ENCODE measurements at places on chromosomes 5 and 9.

- no peak for DNase-seq
These were observed 440.5 kb upstream of the ADAMTS16 start for GRCh38 chr5:4699592-4699991.

DNA sequence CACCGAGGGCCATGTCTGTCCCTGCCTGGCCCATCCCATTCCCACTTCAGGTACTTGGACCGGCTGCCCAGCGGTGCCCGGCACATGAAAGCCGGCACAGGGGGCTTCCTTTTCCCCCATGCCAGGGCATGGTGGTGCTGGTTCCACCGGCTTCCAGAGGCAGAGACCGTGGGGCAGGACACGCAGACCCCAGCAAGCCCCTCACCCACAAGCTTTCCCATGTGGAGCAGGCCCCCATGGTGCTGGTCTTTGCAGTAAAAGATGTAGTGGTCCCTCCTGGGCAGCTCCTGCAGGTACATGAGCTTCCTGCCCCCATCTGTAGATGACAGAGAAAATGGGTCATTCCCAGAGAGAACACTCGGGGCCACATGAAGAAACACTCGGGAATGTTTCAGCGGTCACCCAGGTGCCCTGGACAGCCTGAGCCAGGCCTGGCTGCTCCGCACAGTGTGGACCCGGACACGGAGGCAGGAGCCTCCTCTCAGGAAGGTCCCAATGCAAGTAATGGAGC lies 2.0 kb downstream of the OBP2B start:
- no peak for DNase-seq

DNA sequence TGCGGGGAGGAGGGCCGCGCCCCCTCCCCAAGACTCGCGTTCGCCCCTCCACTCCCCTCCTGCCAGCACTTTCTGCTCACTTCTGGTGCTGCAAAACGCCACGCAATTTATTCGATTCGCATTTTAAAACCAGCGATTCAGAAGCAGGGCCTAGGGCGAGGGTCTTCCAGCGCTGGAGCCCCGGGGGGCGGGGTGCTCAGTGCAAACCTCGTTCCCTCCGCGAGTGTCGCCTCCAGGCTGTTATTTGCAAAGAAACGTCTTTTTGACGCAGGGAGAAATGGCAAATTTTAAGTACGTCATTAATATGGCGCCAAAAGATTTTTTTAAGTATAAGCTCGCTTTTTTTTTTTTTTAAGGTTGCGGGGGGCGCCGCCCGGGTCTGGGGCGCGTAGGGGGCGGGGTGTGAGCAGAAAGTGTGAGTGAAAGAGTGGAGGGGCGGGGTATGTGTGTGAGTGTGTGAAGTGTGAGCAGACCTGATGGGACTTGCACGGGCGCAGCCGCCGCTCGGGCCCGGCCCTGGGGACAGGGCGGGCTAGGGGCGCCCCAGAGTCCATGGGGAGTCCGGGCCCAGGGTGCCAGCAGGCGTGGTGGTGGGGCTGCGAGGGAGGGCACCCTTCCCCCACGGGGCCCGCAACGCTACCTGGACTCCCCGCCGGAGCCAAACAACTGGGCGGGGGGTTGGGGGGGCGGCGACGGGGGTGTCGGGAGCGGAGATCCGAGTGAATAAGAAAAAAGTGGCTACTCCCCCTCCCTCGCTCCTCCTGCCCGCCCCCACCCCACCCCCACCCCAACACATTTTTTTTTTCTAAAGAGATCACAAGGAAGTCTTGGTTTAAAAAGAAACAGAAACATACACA lies at the start of gene JADE2:
Gene JADE2, plus strand, starts transcription at position 845 of the 857 bp plus-strand sequence. CDS start 10,188 bp downstream, outside the sequence.
- DNase-seq = peak; percentile 50

GRCh38 chr9:97243606-97244005 lies 63.9 kb upstream of the CCDC180 start:
- DNase-seq = no peak

DNA sequence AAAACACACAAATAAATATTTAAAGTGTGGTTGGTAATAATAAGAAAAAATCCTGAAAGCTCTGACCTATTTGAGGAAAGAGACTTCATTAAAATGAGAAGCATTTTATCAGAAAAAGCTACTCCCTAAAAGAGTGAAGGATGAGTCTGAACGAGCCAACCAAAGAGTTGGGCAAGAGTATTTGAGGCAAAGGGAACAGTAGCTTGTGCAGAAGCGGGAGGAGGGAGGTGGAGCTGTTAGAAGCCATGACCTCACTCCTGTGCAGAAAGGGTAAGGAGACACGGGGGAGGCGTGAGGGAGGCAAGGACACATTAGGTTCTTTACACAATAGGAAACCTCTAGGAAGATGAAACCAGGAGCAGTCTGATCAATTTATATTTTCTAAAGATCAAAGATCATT lies 29.4 kb downstream of the SH3RF2 start:
- no peak for DNase-seq

GRCh38 chr5:146310540-146310939 lies 28.1 kb upstream of the POU4F3 start:
- no peak for DNase-seq

GRCh38 chr5:127876384-127876783 lies 173.2 kb downstream of the CCDC192 start:
- DNase-seq = no peak

GRCh38 chr5:146313027-146313426 lies 25.6 kb upstream of the POU4F3 start:
- no peak for DNase-seq

GRCh38 chr9:76013809-76014208 lies 123.3 kb downstream of the PCSK5 start:
- no peak for DNase-seq

GRCh38 chr5:43287493-43287892 lies 25.7 kb downstream of the HMGCS1 start:
- DNase-seq = no peak

DNA sequence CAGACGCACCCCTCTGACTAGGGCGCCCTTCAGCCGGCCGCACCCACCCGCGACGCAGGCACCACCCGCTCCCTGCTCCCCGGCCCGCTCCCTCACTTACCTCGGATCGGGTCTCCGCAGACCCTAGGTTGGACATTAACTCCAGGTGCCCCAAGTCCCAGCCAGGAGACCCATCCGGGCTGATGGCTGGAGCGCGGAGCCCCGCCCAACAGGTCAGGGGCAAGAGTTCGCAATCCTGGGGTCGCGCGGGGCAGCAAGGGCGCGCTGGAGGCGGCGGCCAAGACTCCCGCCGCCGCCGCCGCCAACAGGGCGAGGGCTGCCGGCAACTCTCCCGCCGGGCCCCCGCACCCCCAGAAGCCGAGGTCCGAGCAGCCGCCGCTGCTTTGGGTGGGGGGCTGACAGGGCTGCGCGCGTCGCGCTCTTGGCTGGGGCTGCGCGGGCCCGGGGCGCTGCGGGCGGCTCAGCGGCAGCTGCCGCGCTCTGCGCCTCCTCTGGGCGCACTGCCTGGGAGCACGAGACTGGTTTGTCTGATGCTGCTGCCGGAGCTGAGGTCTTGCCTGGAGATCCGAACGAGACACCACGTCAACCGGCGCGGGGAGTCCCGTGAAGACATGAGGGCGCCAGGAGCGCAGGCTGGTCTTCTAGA lies at the start of gene GDNF:
Gene GDNF, minus strand, starts transcription at position 635 of the 646 bp plus-strand sequence. CDS start 5,245 bp downstream, outside the sequence.
- no peak for DNase-seq

GRCh38 chr5:112923148-112923917 lies 1.3 kb upstream of the REEP5 start:
- no peak for DNase-seq

GRCh38 chr9:119078015-119078414 lies 291.2 kb downstream of the BRINP1 start:
- no peak for DNase-seq

DNA sequence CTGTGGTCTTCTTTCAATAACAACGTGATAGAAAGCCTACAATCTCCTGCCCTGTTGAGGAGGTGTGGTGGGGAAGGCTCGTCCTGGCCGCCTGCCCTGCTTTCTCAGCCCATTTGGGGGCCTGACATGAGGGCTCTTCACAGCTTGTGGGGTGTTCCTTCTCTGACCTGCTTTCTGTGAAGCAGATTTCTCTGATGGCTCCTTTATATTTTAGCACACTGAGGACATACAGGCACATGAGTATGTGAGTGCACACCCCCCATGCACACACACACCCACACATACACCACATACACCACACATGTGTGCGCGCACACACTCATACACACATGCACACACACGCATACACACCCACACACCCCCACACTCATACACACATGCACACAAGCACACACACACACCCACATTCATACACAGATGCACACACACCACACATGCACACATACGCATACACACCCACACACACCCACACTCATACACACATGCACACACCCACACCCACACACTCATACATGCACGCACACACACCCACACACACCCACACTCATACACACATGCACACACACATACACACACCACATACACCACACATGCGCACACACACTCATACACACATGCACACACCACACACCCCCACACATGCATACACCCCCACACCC lies 117.5 kb downstream of the COL5A1 start:
- DNase-seq = no peak

GRCh38 chr5:160390787-160391696 lies 8.8 kb downstream of the FAM200C start:
- no peak for DNase-seq

DNA sequence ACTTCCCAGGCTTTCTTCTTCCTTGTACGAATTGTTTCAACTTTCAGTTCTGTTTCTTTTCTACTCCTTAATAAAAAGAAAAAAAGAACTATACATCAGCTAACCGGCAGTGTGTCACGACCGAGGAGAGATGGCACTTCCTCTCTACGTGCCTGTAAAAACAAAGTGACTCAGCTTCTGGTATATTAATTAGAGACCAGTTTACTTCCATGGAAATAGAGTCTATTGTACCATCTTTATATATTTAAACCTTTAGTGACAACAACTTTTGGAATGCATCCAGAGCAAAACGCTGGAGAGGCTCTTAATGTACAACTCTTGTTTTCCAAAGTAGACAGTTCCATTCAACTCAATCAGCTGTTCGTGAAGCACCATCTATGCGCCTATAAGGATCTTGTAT lies 94.5 kb upstream of the LIFR start:
- DNase-seq = no peak

- DNase-seq = no peak
These were observed 28.5 kb downstream of the RHOBTB3 start for GRCh38 chr5:95759634-95760033.

DNA sequence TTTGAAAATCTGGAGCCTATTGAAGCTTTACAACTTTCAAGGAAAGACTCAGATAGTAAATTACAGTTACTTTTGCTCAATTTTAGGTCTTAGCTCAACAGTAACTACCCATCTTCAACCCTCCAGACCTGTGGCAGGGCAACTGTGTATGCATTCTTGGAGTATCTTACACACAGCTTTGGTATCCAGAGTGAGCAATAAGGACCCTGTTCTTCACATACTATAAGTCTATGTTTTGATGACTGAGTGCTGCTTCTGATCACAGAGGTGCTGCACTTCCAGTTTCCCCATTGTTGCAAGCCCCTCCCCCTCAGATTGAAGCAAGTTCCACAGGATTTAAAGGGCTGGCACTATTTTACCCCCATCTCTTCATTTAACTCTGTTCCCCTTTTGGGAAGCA lies 737.4 kb upstream of the GRAMD2B start:
- DNase-seq = no peak

GRCh38 chr5:56601641-56602071 lies 213.7 kb upstream of the MAP3K1 start:
- no peak for DNase-seq

DNA sequence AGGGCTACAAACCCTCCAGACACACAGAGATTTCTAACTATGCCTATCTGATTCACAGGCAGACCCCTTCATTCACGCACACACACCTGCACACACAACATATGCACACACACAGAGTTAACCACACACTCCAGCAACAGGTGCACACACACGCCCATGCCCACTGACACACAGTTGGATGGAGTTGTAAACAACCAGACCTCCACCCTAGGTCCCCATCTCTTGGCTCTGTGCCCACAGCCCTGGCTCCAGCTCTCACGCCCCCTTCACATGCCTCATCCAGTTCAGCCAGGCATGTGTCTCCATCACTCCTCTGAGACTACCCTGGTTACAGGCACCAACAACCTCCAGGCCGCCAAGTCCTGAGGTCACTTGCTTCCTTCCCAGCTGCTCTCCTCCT lies 61.1 kb downstream of the PSD2 start:
- DNase-seq = no peak

- DNase-seq = no peak
These were observed 29.3 kb upstream of the STOM start for GRCh38 chr9:121399126-121399882.

GRCh38 chr5:10509575-10509974 lies 54.3 kb upstream of the ANKRD33B start:
- DNase-seq = no peak

- no peak for DNase-seq
These were observed 1.2 kb downstream of the ASPN start for GRCh38 chr9:92480986-92481633.

DNA sequence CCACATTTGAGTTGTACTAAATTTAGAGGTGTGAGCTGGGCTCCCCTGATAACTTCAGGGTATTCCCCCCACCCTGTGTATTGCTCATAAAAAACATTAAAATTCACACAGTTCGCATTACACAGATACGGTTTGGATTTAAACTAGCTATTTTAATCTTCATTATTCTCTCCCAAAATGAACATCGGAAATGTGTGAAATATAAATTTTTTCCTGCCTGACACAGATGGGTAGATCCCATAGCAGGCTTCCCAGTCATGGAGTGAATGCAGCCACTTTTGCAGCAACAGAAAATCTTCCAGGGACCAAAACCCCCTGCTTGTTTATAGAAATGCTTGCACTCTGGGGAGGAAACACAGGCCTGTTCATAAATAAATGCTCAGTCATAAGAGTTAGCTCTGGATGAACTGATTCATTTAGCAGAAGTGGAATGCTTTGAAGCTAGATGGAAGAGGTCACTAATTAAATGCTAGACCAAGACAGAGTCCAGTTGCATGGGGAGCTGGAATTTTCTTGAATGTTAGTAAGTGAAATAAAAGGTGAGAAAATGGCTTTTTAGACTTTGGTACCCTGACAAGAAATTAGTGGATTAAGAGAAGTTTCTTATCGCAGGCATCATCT lies 115.6 kb downstream of the PDE8B start:
- DNase-seq = no peak

All from activated CD4-positive, alpha-beta T cell treated with anti-CD3 and anti-CD28 coated beads for 24 hours (primary cell).